ENCODE measurements at places on chromosomes 16 and 17. TPM values are rescaled to one million over a fixed set of nuclear protein-coding genes. Genes with fewer than 3 reads are reported as not detected.
A peak's percentile ranks its signal among the peaks of the same experiment; 100 is the strongest.

DNA sequence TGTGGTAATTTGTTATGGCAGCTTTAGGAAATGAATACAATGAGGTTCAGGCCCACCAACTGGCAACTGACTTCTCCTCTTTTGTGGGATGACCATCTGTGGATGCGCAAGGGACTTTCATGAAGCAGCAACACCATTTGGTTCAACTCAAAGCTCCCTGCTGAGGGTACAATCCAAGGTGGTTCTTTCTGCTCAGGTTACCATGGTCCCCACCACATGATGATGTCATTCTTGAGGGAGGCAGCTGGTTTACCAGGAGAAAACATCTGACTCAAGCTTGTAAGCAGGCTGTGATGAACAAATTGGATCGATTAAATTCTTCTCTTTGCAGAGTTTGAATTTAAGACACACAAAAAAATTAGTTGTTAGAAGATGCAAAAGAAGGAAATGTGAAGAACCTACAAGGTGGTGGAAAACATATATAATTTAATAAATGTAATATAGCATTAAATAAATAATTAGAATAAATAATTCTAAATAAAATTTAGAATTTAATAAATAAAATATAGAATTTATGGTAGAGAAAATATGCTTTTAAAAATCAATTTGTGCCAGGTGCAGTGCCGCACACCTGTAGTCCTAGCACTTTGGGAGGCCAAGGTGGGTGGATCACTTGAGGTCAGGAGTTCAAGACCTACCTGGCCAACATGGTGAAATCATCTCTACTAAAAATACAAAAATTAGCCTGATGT, 67.6 kb upstream of the ANKFN1 start:
- DNase-seq: no peak

DNA sequence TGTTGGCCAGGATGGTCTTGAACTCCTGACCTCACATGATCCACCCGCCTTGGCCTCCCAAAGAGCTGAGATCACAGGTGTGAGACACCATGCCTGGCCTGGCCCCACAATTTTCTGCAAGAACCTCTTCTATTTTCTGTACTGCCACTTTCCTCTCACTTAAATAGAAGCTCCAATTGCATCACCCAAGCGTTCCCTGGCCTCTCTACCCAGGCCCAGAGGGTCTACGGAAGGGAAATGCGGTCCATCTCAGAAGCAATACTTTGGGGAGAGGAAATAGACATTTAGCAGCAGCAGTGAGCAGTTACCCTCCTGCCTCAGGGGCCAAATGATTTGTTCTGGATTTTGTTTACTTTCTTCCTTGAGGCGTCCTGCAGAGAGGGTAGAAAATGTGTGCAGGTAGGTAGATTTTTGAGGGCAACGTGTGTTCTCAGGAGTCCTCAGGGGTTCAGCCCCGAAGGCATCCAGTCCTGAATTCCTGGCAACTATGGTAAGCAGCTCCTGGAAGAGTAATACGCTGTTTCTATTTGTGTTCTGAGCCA, 11.0 kb downstream of the SLC6A4 start:
- no peak for DNase-seq

GRCh38 chr17:41026715-41027471, at the start of gene KRTAP1-5:
Gene KRTAP1-5, minus strand, starts transcription at chr17:41027208. Its CDS starts 53 bp downstream, at chr17:41027155.
- peak; percentile 59 for DNase-seq

GRCh38 chr17:77924757-77925336, 33.7 kb upstream of the TNRC6C start:
- DNase-seq: no peak

DNA sequence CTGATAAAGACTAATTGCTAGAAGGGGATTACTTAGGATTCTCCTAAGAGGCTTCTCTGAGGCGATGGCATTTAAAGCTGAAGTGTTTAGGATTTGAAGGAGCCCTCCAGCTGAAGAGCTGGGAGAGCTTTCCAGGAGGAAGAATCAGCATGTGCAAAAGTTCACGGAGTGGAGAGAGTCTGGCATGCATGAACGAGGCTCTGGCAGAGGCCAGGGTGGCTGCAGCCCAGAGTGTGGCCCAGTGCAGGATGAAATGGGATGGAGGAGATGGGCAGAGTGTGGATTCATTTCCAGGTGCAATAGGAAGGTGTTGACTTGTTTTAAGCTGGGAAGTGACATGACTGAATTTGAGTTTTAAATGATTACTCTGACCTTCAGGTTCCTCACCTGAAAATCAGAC, 249.0 kb upstream of the CCL2 start:
- DNase-seq: no peak

DNA sequence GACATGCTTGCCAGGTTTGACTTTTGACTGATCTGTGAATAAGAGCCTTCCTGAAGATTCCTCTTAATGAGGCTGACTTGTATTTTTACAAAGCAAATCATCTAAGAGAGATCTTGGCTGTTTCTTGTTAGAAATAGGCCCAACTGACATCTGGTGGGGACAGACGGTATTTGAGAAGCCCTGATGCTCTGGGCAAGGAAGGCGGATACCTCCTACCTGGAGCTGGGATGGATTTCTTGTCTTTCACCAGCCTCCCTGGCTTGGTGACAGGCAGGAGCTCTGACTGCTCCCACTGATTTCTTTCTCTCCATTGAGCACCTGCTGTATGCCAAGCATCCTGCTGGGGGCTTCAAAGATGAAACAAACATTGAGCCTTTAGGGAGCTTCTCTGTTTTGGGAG, 40.4 kb downstream of the AKAP1 start:
- DNase-seq: no peak

GRCh38 chr17:65896889-65897288, 295.0 kb downstream of the CEP112 start:
- DNase-seq: no peak

- no peak for DNase-seq
Observed at GRCh38 chr17:82212331-82213250, at the start of gene CCDC57. Gene CCDC57, minus strand, starts transcription at chr17:82212842. Its CDS starts 10,898 bp downstream, at chr17:82201944.

TAT gene
- total RNA-seq: not detected

TP53TG3B gene
- not detected for total RNA-seq

DNA sequence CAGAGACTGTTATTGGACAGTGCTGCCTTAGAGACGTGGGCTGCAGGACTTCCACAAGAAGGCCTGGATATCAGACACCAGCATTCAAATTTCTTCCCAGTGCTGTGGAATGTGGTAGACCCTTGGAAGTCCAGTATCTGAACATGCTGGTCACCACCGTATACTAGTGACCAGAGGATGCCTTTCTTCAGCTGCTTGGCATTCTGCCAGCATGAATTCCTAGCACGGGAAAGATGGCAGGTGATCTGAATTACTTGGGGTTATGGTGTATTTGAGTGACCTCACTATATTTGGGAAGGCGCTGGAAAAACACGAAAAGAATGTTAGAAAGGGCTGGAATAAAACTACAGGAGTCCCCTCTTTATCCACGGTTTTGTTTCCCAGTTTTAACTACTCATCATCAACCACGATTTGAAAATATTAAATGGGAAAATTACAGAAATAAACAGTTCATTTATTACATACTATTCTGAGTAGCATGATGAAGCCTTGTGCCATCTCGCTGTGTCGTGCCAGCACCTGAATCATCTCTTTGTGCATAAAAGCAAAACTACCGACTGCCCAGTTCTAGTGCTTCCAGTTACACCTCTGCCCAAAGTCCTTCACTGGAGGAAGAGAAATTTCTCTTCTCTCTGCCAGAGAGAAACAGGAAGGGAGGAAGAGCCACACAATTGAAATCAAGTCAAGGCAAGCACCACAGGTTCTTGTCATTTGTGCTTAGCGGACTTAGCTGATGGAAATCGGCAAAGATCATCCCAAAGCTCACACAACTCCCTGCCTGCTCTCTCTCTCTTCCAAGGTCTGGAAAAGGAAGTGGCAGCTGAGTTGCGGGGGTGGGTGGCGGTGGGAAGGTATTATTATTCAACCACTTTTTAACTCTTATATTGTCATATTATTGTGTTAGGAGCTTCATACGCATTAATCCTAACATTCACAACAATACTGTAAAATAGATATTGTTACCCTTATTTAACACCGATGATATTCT, 1.4 kb upstream of the CHST4 start:
- DNase-seq: no peak

AANAT gene
- total RNA-seq: not detected

KIF2B gene
- not detected for total RNA-seq

DNA sequence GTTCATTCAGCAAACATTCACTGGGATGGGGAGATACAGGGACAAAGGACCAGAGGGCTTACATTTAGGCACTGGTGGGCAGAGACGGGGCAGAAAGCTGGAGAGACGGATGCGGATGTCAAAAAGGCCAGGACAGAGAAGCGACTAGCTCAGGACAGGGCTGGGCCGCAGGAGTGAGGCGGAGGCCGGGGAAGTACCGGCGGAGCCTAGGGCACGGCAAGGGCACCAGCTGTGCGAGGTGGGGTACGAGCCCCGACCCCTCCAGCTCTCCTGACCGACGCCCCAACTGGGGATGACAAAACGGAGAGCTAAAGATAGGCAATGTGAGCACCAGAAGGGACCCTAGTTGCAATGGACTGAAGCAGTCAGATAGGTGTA, 3.9 kb upstream of the SGCA start:
- no peak for DNase-seq

DNA sequence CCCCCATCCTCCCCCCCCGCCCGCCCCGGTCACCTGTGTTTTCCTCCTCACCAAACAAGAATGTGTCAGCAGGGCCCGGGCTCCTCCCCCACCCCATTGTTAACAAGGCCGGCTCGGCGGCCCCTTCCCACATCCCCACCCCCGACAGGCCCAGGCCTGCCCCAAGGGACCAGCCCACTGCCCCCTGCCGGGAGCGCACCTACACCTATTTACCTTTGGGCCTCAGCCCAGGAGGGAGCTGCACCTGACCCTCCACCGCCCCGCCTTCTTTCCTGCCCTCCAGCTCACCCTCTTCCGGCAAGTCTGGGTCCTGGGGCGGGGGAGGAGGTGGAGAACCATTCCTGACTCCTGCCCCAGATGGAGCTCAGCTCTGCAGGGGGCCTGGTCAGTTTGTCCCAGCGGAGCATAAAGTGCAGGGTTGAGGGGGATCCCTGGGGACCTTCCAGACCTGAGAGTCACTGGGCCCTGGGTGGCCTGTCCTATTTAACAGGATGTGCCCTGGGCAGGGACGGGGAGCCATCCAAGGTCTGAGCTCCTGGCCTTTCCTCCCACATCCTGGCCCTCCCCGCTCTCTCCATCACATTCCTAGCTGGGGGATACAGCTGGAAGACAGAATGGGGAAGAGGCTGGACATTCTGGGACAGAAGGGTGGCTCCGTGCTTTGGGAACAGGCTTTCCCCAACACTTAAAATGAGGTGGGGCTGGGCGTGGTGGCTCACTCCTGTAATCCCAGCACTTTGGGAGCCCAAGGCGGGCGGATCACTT, 8.3 kb downstream of the FOXJ1 start:
- DNase-seq: peak; percentile 23

ACE gene
- total RNA-seq: 0.17 TPM

DNA sequence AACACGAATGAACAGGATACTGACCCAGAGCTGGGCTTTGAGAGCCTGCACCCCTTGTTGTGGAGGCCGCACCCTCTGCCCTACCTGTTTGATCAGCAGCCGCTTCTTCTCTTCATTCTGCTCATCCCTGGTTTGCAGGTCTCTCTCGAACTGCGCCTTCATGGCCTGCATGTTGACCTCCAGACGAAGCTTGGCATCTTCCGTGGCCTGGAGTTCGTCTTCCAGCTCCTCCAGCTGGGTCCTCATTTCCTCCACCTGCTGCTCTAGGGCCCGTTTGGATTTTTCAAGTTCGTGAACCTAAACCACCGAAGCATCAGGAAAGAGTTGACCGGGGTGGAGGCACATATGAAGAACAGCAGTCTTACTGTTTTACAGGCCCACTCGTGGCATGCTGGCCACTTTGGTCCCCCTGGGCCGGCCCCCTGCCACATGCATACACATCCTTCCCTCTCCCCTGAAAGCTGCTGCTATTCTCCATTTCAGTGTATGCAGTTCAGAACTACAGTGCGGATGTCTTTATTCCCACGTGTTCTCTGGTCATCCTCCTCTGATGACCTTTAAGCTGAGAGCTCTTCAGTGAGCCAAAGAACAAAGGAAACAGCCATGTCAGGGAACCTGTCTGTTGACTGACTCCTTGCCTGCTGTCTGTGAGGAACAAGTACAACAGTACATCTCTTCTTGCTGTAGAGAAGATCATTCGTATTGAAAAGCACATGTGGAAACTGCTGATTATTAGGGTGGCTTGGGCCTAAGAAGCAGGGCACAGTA, 54.8 kb downstream of the NDEL1 start:
- no peak for DNase-seq

DNA sequence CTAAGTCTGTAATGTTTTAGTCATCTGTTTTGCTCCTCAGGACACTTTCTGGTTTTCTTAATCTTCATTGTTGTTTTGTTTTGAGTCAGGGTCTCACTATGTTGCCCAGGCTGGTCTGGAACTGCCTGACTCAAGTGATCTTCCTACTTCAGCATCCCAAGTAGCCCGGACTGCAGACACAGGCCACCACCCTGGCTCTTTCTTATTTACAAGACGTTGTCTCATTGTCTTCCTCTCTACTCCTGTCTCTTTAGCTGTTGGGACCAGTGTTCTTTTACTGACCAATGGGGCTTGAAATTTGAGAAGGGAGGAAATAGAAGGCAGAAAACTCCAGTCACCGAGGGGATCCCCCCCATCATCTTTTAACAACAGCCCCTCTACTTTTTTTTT, 1.2 kb downstream of the SCPEP1 start:
- no peak for DNase-seq

PIRT gene
- total RNA-seq: not detected

GRCh38 chr17:44602390-44602789, 45.1 kb downstream of the FZD2 start:
- no peak for DNase-seq

GRCh38 chr16:1876468-1876867, 4.5 kb upstream of the MEIOB start:
- no peak for DNase-seq

Measured in foreskin keratinocyte (primary cell).